ENCODE measurements at places on chromosomes 6 and 20. TPM values are rescaled to one million over a fixed set of nuclear protein-coding genes. Genes with fewer than 3 reads are reported as not detected.

DNA sequence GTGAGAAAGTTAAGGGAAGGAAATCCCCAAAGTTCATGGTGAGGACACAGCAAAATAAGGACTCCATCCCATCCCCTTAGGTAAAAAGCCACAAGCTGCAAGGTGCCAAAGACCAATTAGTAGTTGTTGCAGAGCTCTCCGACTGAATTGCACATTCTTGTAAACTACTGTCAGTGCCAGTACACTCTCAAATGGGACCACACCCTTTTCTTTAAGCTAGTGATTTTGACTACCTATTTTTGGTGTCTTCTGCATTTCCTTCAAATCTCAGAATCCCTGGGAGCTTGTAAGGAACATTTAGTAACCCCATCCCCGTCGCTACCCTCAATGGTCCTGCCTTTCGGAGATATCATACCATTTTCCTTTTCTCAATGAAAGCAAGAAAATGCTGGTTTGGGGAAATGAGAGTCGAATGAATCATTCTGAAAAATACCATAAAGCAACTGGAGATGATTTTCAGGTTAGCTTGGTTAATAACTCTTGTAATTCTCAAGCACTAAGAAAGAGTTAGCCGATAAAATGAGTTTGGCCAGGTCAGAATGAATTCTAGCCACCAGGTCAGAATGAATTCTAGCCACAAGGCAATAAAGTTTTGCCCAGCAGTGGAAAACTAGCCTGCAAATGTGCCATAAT, 5.2 kb upstream of the HMGN3 start:
- DNase-seq: no peak
- no peak overlapping the region for H3K27ac ChIP-seq
- H3K36me3 ChIP-seq: no peaks in the 10 kb centered on the region
- H3K4me1 ChIP-seq: no peaks in the 10 kb centered on the region

GRCh38 chr20:23566199-23566932, 1.9 kb downstream of the CST9L start:
- H3K27ac ChIP-seq: no peak overlapping the region
- no peak overlapping the region for H3K4me3 ChIP-seq
- no peaks in the 10 kb centered on the region for H3K36me3 ChIP-seq
- H3K4me1 ChIP-seq: no peaks in the 10 kb centered on the region

DNA sequence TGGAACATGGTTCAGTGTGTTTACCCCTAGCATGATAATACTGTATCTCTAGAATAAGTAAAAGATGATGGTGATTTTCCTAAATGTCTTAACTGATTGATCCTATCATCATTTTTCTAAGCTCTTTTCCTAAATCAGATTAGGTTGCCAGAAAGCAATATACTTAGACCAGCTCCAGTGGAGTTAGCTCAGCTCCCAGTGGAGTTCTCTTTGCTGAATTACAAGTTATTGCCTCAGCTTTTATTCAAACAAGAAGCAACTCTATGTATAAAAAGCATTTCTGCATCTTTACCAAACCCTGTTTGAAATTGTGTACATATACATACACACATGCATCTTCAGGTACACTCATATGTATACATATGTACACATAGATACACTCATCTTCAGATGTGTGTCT, 44.9 kb downstream of the SNX9 start:
- peaks cover 14% of the 10 kb centered on the region for H3K4me1 ChIP-seq
- DNase-seq: no peak
- H3K27me3 ChIP-seq: no peaks in the 10 kb centered on the region
- no peak overlapping the region for H3K4me3 ChIP-seq

DNA sequence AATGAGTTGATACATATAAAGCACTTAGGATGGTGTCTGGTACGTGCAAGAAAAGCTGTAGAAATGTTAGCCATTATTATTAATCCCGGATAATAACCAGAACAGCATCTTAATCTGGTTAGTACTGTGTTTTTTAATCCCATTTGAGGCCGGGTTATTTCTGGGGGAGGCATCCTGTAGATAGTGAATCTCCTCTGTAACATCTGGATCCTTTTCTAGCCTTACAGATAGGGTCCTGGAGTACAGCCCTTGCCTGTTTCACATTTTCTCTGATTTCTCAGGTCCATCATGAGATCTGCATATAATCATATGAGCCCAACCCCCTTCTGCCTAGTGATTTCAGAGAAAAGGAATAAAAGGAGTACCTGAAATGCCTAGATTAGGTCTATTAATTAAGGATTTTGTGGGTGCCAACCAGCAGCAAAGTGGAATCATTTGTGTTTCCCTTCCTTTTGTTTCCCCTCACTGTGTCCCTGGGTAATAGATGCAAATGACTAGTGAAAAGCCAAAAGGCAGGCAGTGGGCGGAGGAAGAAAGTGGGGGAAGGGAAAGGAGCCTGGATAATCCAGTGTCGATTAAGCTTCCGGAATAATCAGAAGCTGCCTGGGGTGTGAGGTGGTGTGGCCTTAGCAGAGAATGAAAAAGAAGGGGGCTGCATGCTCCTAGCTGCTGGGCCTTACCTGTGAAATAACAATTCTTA, 88.9 kb downstream of the SOBP start:
- DNase-seq: no peak
- no peaks in the 10 kb centered on the region for H3K27me3 ChIP-seq
- peaks cover 5% of the 10 kb centered on the region for H3K36me3 ChIP-seq
- H3K4me3 ChIP-seq: no peak overlapping the region

DNA sequence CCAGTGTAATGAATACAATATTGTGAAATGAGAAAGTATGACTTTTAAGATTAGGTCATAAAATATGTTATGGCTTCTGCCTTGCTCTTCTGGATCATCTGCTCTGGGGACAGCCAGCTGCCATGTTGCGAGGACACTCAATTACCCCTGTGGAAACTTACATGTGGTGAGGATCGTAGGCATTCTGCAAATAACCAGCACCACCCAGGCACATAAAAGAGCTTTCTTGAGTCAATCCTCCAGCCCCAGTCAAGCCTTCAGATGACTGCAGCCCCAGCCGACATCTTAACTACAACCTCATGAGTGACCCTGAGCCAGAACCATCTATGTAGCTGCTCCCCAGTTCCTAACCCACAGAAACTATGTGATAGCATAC, 4.5 kb upstream of the RBCK1 start:
- peaks cover 8% of the 10 kb centered on the region for H3K4me1 ChIP-seq
- H3K27ac ChIP-seq: no peak overlapping the region
- H3K4me3 ChIP-seq: no peak overlapping the region
- DNase-seq: no peak
- H3K36me3 ChIP-seq: peaks cover under 1% of the 10 kb centered on the region

- H3K27me3 ChIP-seq: peaks cover 18% of the 10 kb centered on the region
- DNase-seq: no peak
- no peaks in the 10 kb centered on the region for H3K4me1 ChIP-seq
Measured at GRCh38 chr20:38902601-38903000, 23.6 kb upstream of the FAM83D start.

- no peak overlapping the region for H3K4me3 ChIP-seq
- H3K27me3 ChIP-seq: no peaks in the 10 kb centered on the region
- peaks cover 73% of the 10 kb centered on the region for H3K36me3 ChIP-seq
- no peak overlapping the region for H3K27ac ChIP-seq
- peak; percentile 35 for DNase-seq
Measured at GRCh38 chr6:44304282-44305199, 8.6 kb downstream of the AARS2 start.

- H3K27me3 ChIP-seq: peaks cover 1% of the 10 kb centered on the region
- peaks cover 8% of the 10 kb centered on the region for H3K4me1 ChIP-seq
- DNase-seq: no peak
- H3K27ac ChIP-seq: no peak overlapping the region
- no peak overlapping the region for H3K4me3 ChIP-seq
Measured at GRCh38 chr6:157531169-157531985, 150.4 kb downstream of the ZDHHC14 start.

- peaks cover 5% of the 10 kb centered on the region for H3K4me1 ChIP-seq
- peak; percentile 21 for DNase-seq
- no peak overlapping the region for H3K27ac ChIP-seq
- no peak overlapping the region for H3K4me3 ChIP-seq
- H3K27me3 ChIP-seq: no peaks in the 10 kb centered on the region
- H3K36me3 ChIP-seq: peaks cover 17% of the 10 kb centered on the region
Measured at GRCh38 chr6:166541876-166542579, 44.5 kb downstream of the RAMACL start.

GRCh38 chr6:15343490-15344191, 97.8 kb downstream of the JARID2 start:
- peaks cover 12% of the 10 kb centered on the region for H3K4me1 ChIP-seq
- no peak overlapping the region for H3K4me3 ChIP-seq
- DNase-seq: no peak
- no peaks in the 10 kb centered on the region for H3K27me3 ChIP-seq

DNA sequence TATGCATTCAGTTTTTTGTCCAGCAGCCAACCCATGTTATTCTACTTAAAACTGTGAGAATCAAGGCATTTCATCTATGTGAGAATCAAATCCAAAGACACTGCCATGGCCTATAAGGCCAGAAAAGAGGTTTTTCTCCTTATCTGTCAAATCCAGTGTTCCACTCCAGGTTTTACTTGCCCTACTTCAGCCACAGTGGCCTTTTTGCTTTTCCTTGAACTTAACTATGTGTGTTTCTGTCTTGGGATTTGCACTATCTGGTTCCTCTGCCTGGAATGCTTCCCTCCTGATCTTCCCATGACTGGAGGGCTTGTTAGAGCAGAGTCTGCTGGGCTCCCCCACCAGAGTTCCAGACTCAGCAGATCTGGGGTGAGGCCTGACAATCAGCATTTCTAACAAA, 113.1 kb upstream of the DOK5 start:
- DNase-seq: no peak
- H3K36me3 ChIP-seq: no peaks in the 10 kb centered on the region
- no peak overlapping the region for H3K4me3 ChIP-seq

DNA sequence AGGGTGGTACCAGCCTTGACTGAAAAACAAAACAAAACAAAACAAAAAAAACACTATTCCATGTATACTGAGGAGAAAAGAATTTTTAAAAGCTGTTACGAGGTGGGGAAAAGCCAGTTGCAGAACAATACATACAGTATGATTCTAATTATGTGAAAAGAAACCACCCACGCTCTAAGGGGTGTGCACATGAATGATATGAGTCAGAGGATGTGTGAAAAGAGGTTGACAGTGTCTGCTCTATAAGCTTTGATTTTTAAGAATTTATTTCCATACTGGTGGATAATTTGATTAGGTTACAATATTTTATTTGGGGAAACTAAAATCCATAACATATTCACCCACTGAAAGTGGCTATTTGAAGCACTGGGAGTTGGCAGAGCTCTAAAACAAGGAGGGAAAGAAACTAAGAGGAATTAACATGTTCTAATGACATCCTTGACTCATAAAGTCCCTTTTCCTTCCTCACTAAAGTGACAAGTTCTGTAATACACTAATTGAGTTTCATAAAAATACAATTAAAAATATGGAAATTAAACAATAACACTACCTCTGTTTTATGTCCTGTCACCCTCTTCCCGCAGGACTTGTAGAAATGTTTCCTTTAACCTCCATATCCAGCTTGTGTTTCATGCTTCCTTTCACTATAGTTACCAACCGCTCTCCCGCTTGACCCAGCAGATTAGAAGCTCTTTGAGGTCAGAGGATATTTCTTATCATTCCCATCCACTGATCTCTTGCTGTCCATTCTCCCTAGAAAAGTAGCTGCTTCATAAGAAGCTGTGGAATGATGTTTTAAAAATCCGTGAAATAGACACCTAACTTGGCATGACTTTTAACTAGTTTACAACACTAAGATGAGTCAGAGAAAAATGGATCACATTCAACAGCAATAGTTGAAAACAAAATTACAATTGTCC, 118.6 kb upstream of the CCDC28A start:
- H3K27me3 ChIP-seq: no peaks in the 10 kb centered on the region
- no peak overlapping the region for H3K27ac ChIP-seq
- peaks cover 2% of the 10 kb centered on the region for H3K4me1 ChIP-seq

DNA sequence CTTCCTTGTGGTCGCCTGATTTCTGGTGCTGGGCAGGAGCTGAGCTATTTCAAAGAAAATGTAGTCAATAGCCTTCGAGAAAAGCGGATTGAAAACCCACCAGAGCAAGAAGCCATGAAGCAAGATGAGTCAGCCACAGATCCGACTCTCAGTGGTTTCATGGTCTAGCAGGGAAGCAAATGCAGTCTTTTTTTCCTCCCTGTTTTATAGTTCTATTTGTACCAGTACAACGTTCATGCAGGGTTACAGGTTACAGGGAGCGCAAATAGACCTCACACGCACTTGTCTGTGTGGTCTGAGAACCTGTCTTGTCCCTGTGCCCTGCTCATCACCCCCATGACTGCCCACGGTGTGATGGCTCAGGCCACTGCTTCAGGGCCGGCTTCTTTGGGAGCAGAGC, 309.8 kb upstream of the SUPT3H start:
- no peaks in the 10 kb centered on the region for H3K36me3 ChIP-seq
- no peaks in the 10 kb centered on the region for H3K27me3 ChIP-seq
- no peak overlapping the region for H3K27ac ChIP-seq
- H3K4me3 ChIP-seq: no peak overlapping the region

GRCh38 chr6:40778918-40779317, 191.8 kb upstream of the LRFN2 start:
- H3K36me3 ChIP-seq: no peaks in the 10 kb centered on the region
- DNase-seq: no peak
- no peaks in the 10 kb centered on the region for H3K4me1 ChIP-seq
- no peaks in the 10 kb centered on the region for H3K27me3 ChIP-seq

DNA sequence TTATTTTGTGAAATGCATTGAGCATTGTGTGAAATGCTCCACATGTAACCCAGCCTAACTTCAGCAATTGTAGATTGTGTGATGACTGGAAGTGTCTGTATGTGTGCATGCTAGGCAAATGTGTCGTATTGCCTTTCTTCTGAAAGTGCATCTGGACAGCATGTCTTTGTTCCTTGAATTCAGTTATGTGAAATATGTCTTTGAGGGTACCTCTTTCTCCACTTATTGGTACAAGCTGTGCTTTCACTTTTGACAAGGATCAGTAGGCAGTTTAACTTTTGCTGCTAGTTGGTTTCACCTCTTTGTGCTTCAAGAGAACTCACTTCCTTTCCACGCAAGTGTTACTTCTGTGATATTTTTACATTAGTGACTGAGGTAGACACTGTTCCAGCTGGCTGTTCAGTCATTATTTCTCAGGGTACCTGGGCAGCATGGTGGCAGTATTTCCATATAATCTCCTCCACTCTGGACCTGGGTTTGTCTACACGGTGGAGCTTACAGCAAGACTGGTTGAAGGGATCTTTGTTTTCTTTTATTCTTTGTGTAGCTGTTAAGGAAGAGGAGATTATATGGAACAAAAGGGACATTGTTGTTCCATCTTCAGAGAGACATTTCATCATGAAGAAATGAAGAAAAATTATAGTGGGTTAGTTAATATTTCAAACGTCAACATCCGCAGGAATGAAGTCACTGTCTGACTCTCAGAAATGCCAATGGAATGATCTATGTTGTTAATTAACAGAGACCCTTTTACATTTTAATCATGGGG, 175.4 kb downstream of the UTRN start:
- no peak for DNase-seq
- no peaks in the 10 kb centered on the region for H3K27me3 ChIP-seq
- no peak overlapping the region for H3K27ac ChIP-seq
- peaks cover 14% of the 10 kb centered on the region for H3K36me3 ChIP-seq
- no peaks in the 10 kb centered on the region for H3K4me1 ChIP-seq

LTA gene
- total RNA-seq: not detected

WRNIP1 gene
- 47.1 TPM for total RNA-seq

ADGRG6 gene
- total RNA-seq: 22.5 TPM

POM121L2 gene
- total RNA-seq: not detected

SEMG1 gene
- total RNA-seq: not detected

SLC18B1 gene
- 6.4 TPM for total RNA-seq

GPSM3 gene
- total RNA-seq: 3.9 TPM

MDC1 gene
- 3.6 TPM for total RNA-seq

IYD gene
- total RNA-seq: not detected

POPDC3 gene
- 25.8 TPM for total RNA-seq

BMP7 gene
- not detected for total RNA-seq
